ENCODE measurements at places on chromosomes 5 and 9.

GRCh38 chr9:2704504-2704903 is 12.8 kb upstream of the KCNV2 start:
- no peak for DNase-seq

DNA sequence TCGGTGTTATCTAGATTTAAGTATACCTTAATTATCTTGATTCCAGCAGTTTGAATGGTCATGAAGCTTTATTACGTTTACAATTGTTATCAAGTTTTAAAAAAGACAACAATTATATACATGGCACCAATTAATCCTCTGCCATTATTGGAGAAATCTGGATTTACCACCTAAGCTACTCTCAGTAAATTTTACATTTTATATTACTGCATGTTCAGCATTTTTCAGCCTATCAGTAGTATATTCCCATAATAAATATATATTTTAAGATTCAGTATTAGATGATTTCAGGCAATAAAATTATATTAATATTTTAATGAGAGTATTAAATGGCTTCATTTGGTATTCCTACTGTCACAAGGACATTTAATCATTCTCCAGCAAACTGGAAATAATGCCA is 264.5 kb upstream of the PRDM9 start:
- DNase-seq, result no peak

DNA sequence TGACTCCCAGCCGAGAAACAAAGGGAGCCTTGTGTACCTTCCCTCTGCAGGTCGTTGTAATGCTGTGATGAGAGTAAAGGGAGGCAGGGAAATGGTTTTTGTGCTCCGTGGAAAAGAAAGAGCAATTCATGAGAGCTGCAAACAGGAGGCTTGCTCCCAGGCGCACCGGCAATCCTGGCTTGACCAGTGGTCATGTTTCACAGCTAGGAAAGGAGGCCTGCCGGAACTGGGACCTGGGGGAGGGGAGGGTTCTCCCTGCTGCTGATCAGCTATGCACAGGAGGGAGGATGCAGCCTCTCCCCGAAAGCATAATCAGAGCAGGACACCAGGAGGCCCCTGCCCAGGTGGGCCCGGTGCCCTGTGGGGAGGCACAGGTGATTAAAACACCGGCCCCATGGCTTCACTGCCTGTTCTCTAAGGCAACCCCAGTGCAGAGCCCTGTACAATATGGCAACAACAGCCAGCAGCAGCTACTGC is 131.3 kb downstream of the ZDHHC21 start:
- no peak for DNase-seq

GRCh38 chr9:92146610-92147009 is 31.4 kb upstream of the SPTLC1 start:
- DNase-seq, result no peak

- DNase-seq, result no peak
Observed at GRCh38 chr9:124458441-124458840, 8.2 kb downstream of the ADGRD2 start.

- DNase-seq, result no peak
Observed at GRCh38 chr5:39891376-39891775, 466.6 kb upstream of the DAB2 start.

- DNase-seq, result no peak
Observed at GRCh38 chr9:1018121-1018520, 32.0 kb upstream of the DMRT2 start.

Measured in activated T-cell treated with anti-CD3 and anti-CD28 coated beads for 4 hours (primary cell).